Psoas muscle (tissue), 8 donors: ENCODE measurements at places on chromosomes 1 and 21. TPM values are rescaled to one million over a fixed set of nuclear protein-coding genes. Genes with fewer than 3 reads are reported as not detected.

The KCNE2 gene
- 0.12 TPM for polyA plus RNA-seq

The CNR2 gene
- not detected for polyA plus RNA-seq

The AIM2 gene
- polyA plus RNA-seq: 0.07 TPM

The SDE2 gene
- 9.7 TPM for polyA plus RNA-seq

The HPCA gene
- polyA plus RNA-seq: not detected

The RBP7 gene
- 7.2 TPM for polyA plus RNA-seq

The RHD gene
- polyA plus RNA-seq: not detected

The ANXA9 gene
- 0.10 TPM for polyA plus RNA-seq

The XKR8 gene
- 4.5 TPM for polyA plus RNA-seq

The CORT gene
- 0.18 TPM for polyA plus RNA-seq

The DCST2 gene
- 0.04 TPM for polyA plus RNA-seq

The IFFO2 gene
- polyA plus RNA-seq: 1.2 TPM

The CELA2A gene
- polyA plus RNA-seq: not detected

The DENND2C gene
- 18.3 TPM for polyA plus RNA-seq

The CYP4B1 gene
- polyA plus RNA-seq: 30.2 TPM

The HSD11B1 gene
- 1.2 TPM for polyA plus RNA-seq

The KCNA3 gene
- not detected for polyA plus RNA-seq

The FCGR3A gene
- polyA plus RNA-seq: 1.8 TPM

The GJA5 gene
- polyA plus RNA-seq: 3.0 TPM

The GIPC2 gene
- 0.72 TPM for polyA plus RNA-seq

The LIPI gene
- polyA plus RNA-seq: not detected

The LDLRAD1 gene
- polyA plus RNA-seq: not detected

The TNFRSF18 gene
- 0.76 TPM for polyA plus RNA-seq

The DNALI1 gene
- polyA plus RNA-seq: 0.82 TPM

The PTTG1IP gene
- polyA plus RNA-seq: 69.3 TPM

The C1QB gene
- 14.8 TPM for polyA plus RNA-seq

The OR2W3 gene
- polyA plus RNA-seq: 0.07 TPM

The VWA1 gene
- polyA plus RNA-seq: 7.8 TPM

The ORC1 gene
- 0.39 TPM for polyA plus RNA-seq
